Kidney epithelial cell (primary cell): ENCODE measurements at places on chromosomes 7 and 10. TPM values are rescaled to one million over a fixed set of nuclear protein-coding genes. Genes with fewer than 3 reads are reported as not detected.

GRCh38 chr10:89235073-89235798 is 16.3 kb downstream of the LIPA start:
- DNase-seq = no peak

- no peak for DNase-seq
Measured at GRCh38 chr7:12761691-12762090, 74.3 kb downstream of the ARL4A start.

DNA sequence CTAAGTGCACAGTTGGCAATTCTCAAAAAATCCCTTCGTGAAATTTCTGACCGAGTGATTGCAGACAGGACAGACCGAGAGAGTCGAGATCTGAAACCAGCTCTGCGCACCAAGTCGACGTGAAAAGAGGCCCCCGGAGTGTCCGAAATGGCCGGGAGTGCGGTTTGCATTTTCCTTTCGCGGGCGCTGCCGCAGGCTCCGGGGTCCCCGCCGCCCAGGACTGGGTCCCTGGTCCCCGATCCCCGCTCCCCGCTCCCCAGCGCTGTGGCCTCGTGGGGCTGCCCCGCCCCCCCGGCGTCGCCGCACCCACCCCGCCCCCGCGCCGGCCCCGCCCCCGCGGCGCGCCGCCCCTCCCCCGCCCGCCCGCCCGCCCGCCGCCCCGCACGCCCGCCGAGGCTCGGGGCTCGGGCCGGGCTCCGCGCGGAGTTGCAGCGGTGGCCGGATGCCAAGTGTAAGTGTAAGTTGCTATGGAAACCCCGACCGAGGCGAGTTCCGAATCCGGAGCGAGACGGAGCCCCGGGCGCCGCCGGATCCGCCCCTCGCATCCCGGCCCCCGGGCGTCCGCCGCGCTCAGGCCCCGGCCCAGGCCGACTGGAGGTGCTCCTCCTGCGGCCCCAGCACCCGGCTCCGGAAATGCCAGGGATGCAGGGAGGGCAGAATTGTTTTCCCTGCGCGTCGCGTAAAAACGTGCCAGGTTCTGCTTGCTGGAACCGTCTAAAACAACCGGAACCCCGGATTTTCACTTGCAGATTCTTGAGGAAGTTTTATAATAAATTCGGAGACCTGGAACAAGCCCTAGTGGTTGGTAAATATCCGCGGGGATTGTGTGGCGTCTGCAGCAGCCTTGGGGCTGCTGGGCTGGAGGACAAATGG is 4.6 kb downstream of the BMI1 start:
- DNase-seq = no peak

DNA sequence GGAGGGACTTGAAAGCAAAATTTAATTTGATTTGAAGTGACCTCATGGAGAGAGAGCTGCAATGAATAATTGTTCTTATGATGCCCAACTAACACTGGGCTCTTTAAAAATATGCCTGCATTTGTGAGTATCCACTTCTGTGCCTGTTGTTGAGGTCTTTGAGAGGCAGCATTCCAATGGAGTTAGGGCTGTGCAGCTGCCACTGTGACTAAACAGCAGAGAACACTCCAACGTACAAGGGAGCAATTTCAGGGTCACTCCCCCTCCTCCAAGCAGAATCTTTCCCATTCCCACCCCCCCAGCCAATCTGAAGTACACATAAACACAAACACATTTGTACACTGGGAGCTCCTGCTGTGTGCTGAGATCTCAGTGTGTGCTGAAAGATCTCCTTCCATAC is 28.0 kb upstream of the GSAP start:
- no peak for DNase-seq

- no peak for DNase-seq
Measured at GRCh38 chr7:106756071-106756470, 95.1 kb upstream of the CCDC71L start.

DNA sequence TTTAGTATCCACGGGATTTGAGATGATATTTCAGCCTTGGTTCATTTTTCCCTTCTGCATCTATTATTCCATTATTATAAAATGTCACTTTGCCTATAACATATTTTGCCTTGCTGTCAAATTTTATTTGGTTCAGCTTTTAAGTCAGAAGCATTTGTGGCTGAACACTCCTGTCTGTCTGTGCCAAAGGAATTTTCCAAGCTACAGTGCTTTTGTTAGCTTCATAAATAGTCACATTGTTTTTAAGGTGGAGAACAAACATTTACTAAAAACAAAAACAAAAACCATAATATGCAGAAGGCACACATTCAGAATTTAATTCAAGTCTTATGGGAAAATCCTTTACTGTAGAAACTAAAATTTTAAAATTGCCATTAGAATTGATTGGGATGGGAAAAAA is 33.8 kb upstream of the ELMO1 start:
- DNase-seq = no peak

The CYP26C1 gene
- total RNA-seq = 0.17 and 0.41 TPM in 2 replicates

The LIPJ gene
- 0.08 TPM in 1 of 2 replicates, not detected in the other for total RNA-seq
